ENCODE measurements at places on chromosomes 1 and 21.

- no peak for DNase-seq
Measured at GRCh38 chr1:42479621-42480020, 16.5 kb downstream of the CCDC30 start.

DNA sequence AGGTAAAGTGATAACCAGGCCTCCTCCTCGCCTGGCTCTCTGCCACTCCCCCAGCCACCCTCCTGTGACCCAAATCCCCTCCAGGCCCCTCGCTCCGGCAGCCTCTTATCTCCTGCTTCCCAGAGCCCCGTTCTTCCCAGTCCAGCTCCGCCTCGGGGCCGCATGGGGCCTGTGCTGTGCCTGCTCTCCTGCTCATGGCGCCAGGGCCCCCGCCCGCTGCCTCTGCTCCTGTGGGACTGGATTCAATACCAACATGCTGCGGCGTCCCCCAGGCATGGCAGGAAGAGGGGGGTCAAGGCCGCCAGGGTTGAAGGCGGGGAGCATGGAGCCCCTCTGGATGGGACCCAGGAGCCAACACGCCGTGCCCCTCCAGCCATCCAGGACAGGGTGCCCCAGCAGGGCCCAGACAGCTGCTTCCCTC is 213.0 kb upstream of the VAMP3 start:
- DNase-seq = no peak

DNA sequence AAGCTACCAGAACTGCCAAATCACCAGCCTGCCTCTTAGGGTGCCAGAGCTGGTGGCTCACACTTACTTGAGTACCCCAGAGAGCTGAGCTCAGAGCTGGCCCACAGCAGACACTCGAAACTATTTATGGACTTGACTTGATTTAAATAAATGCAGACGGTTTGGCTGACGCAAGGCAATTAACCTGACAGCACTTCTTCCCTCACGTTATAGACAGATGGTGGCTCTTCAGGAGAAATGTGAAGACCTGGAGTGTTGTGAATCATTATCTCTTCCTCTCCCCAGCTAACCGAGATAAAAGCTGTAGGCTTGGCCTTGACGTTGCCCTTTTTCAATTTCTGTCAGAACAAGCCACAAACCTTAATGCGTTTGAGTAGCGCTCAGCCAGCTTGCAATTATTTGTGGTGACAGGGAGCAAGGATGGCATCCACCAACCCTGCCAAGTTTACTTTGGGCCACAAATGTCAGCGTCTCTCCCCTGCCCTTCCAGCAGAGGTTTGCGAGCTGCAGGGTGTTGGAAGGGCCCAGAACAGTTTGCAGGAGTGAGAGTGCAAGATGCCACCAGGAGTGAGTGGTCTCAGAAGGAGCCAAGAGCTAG is 34.0 kb upstream of the BCAR3 start:
- DNase-seq = no peak

- DNase-seq = no peak
Measured at GRCh38 chr1:178946416-178946815, 75.5 kb upstream of the ANGPTL1 start.

DNA sequence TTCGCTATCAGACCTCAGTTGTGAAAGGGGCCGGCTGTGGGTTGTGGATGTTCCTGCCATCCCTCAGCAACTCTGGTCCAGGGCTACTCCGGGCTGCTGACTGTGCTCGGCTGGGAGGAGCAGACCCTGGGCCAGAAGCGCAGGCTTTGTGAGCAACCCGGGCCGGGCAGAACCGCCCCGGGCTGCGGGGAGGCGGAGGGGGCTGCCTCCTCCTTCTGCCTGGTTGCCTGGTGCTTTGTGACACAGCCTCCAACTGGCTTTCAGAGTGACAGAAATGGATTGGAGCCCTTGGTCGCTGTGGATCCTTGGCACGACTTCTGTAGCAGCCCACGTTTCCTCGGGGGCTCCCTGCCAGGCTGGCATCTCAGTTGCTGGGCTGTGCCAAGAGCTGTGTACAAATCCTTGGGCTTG is 10.0 kb downstream of the DRAXIN start:
- DNase-seq = no peak

GRCh38 chr1:182835806-182836205 is 3.3 kb upstream of the DHX9 start:
- no peak for DNase-seq

GRCh38 chr1:228174482-228175315 is 9.1 kb downstream of the IBA57 start:
- peak; percentile 32 for DNase-seq

DNA sequence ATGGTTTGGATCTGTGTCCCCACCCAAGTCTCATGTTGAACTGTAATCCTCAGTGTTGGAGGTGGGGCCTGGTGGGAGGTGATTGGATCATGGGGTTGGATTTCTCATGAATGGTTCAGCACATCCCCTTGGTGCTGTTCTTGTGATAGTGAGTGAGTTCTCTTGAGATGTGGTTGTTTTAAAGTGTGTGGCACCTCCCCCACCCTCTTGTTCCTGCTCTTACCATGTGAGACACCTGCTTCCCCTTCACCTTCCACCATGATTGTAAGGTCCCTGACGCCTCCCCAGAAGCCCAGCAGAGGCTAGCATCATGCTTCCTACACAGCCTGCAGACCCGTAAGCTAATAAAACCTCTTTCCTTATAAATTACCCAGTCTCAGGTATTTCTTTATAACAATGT is 55.8 kb downstream of the SUSD4 start:
- no peak for DNase-seq

DNA sequence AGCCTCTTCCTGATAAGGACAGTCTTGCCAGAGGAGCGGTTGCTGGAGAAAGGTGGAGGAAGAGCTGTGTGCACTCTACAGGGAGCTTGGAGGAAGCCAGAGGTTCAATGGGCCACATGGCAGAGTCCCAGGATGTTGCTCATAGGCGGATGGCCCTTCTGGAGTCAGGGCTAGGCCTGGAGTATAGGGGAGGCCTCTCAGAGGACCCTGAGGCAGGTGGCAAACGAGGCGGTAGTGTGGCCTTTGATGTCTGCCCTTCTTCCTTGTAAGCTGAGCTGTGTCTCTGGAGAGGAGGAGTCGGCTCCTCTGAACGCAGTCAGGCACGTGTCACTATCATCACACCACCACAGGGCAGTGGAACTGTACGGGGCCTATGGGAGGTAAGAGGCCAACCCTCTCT is 8.6 kb downstream of the PKP1 start:
- DNase-seq = no peak

GRCh38 chr1:15825800-15826199 is 18.4 kb upstream of the UQCRHL start:
- DNase-seq = no peak

DNA sequence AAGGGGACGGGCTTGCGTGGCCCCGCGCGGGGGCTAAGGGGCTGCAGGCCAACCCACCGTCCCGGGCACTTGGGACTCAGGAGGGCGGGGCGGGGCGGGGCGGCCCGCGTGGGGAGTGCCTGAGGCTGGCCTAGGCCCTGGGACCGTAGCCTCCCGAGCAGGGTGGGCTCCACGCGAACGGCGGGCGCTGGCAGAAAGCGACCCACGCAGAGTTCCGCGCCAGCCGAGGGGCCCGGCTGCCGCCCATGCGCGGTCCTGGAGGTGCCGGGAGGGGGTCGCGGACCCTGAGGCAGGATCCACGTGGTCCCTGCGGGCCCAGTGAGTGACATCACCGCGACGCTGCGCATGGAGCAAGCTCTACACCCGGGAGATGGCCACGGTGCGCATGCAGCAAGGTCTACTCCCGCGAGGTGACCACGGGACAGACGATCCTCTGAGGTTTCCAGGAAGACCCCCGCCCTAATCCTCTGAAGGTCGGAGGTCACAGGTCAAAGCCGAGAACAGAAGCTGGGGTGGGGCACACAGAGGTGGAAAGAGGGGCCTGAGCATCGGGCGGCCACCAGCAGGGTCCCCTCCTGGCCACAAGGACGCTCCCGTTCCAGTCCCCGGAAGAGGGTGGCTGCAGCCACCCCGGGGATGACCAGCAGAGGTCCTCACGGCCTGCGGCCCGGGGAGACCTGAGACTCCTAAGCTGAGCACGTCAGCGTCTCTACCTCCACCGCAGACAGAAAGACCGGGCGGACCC is 13.5 kb upstream of the SLC19A1 start:
- no peak for DNase-seq

DNA sequence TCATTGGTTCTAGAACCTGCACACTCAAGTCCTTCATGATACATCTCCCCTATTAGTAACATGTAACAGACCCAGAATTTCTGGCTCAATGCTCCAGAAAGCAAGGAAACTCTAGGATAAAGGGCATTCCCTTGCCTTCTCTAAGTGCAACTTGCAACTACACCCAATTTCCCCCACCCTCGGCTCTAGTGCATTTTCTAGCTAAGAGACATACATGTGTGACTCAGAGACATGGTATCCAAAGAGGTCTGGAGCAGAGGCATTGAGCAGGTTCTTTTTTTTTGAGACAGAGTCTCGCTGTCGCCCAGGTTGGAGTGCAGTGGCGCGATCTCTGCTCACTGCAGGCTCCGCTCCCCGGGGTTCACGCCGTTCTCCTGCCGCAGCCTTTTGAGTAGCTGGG is 132.9 kb downstream of the ZC3H11B start:
- no peak for DNase-seq

DNA sequence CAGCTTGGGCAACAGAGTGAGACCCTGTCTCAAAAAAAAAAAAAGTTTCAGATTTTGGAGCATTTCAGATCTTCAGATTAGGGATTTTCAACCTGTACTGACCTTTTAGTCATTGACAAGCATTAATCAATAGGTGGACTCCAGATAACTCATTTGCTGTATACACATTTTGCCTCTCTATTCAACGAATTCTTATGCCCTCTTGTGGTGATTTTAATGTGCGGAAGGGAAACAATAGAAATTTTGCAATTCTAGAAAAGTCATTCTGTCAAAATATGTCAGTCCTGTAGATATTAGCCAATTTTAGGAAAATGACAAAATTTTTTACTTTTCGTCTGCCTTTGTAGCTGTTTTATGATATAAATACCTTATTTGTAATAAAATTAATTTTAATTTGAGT is 11.6 kb upstream of the OR2G2 start:
- DNase-seq = no peak

- DNase-seq = no peak
Measured at GRCh38 chr1:32406629-32407111, 12.4 kb upstream of the BSDC1 start.

- DNase-seq = no peak
Measured at GRCh38 chr1:54117815-54118563, 34.8 kb downstream of the CDCP2 start.

GRCh38 chr1:183051546-183051945 is 28.3 kb downstream of the LAMC1 start:
- DNase-seq = no peak

DNA sequence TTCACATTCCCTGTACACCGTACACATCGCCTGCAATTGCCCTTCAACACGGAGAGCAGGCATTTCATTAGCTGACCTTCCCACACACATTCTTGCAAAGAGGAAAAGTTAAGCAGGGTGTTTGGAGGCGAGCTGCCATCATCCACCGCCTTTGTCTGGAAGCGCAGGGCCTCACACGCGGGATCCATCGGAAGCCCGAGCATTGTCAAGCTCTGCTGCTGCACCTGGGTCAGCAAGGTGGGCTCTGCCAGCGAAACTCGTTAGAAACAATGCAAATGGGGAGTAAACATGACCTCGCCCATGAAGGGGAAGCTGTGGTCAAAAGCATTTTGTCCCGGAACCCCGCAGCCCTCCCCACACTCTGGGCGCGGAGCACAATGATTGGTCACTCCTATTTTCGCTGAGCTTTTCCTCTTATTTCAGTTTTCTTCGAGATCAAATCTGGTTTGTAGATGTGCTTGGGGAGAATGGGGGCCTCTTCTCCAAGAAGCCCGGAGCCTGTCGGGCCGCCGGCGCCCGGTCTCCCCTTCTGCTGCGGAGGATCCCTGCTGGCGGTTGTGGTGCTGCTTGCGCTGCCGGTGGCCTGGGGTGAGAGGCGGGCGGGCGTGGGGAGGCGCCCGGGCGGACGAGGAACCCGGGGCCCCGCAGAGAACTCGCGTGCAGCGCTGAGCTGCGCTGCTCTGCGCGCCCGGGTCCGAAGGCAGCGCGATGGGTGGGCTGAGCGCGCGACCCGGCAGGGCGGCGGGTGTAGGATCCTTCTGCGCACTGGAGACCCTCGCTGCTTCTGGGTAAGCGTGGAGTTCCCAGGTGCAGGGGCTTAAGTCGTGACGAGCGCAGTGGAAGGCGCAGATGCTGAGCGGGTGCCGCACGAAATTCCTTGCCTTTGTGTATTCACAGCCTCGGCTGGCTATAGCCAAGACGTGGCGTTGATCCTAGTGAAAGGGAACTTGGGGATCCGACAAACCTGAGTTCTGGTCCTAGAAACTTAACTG is at the start of gene CR1:
Gene CR1, plus strand, starts transcription at position 357 of the 992 bp plus-strand sequence. Its CDS starts 111 bp downstream, at position 468.
- DNase-seq = peak; percentile 28

DNA sequence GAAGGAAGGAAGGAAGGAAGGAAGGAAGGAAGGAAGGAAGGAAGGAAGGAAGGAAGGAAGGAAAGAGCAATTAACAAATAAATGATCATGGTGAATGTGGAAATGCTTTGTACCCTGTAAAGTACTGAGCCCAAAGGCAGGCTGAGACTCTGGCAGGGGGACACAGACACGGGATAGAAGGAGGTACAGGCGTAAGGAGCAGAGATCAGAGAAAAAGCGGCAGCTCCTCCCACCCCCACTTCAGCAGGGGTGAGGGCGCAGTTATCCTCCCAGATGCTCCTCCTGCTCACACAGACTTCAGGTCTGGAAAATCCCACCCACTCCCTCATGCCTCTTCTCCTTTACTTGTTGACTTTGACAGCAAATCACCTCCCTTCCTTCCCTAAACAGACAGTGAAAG is 464.5 kb downstream of the MATN1 start:
- no peak for DNase-seq

- DNase-seq = no peak
Measured at GRCh38 chr1:208309771-208310170, 65.6 kb upstream of the PLXNA2 start.

DNA sequence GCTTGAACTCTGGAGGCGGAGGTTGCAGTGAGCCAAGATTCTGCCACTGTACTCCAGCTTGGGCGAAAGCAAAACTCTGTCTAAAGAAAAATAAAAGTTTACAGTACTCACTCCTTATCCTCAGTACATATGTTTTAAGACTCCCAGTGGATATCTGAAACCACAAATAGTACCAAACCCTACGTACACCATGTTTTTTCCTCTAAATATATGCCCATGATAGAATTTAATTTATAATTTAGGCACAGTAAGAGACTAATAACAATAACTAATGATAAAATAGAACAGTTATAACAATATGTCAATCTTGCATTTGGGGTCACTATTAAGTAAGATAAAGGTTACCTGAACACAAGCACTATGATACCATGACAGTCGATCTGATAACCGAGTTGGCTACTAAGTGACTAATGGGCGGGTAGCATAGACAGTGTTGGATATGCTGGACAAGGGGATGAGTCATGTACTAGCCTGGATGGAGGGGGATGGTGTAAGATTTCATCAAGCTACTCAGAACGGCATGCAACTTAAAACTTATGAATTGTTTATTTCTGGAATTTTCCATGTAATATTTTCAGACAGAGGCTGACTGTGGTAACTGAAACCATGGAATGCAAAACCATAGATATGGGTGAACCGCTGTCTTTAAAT is 43.7 kb downstream of the ST7L start:
- no peak for DNase-seq

- DNase-seq = no peak
Measured at GRCh38 chr1:93662481-93663207, 19.0 kb downstream of the BCAR3 start.
